Activated T-helper 2 cell treated with anti-CD3 and anti-CD28 coated beads, Interferon-gamma antibody, Interleukin-2, Interleukin-4, amounts not matched to agents 10 μg/mL and 5 μg/mL and 100 μg/mL, durations not matched to agents 14 hours and 24 hours and 36 hours (primary cell): ENCODE measurements at places on chromosomes 5 and 9. TPM values are rescaled to one million over a fixed set of nuclear protein-coding genes. Genes with fewer than 3 reads are reported as not detected.

Gene LCN10
- total RNA-seq: 1.2 and 1.7 TPM in 2 replicates

DNA sequence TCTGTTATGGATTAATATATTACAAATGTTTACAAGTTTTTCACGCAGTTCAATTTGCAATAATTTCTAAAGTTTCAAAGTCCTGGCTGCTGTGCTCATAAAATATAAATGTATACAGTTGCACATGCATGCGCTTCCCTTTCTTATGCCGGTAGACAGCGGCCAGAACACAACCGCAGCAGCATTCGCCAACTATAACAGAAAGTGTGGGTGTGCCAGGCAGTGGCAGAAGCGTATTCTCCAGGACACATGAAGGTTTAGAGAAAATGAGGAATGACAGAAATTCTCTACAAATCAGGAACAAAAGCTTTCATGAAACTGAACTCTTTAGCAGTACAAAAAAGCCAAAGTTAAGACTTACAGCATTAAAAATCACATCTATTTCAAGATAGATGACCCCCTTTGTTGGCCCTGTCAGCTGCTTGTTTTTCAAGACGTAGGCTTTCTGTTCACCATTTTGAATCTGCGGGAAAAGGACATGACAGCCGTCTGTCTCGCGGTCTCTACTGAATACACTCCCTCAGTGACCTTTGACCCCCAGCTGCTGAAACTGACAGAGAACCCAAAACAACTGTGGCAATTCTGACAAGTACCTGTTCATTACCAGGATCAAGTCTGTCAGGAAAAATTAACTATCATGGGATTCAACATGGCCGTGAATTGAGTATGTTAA lies 252.2 kb downstream of the SLF1 start:
- peaks cover 5% of the 10 kb centered on the region for H3K27me3 ChIP-seq
- DNase-seq: no peak

Gene OLFM1
- total RNA-seq: 0.28 and 0.37 TPM in 2 replicates

Gene ARHGEF39
- 11.1 and 12.3 TPM in 2 replicates for total RNA-seq

- H3K4me1 ChIP-seq: peaks cover 12% of the 10 kb centered on the region
- H3K27me3 ChIP-seq: peaks cover 6% of the 10 kb centered on the region
- DNase-seq: no peak
- H3K4me3 ChIP-seq: no peak overlapping the region
- H3K27ac ChIP-seq: no peak overlapping the region
Measured at GRCh38 chr9:109295221-109296130, 25.4 kb downstream of the EPB41L4B start.

DNA sequence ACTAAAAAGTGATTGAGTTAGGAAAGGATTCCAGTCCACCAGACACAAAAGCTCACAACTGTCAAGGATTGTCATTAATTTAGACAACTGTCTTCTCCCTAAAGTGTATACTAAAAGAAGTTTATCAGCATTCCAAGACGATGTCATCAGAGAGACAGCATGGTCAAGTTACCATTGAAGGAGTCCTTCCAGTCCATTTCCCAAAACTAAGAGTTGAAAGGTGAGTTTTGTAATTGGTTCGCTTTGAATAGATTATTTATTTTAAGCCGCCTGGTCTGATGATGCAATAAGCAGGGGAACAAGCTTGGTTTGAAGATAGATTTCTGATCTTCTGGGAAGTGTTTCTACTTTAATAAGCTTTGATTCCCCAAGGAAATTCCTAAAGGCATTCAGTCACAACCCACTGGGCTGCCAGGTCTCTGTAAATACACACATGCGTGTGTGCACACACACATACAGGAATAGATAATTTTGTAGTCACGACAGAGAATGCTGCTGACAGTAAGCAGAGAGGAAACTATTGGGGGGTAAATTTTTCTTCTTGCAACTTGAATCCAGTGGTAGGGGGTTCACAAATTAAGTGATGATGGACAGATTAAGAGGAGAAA lies 234.8 kb downstream of the PIK3R1 start:
- H3K4me1 ChIP-seq: peaks cover 2% of the 10 kb centered on the region
- DNase-seq: no peak
- no peak overlapping the region for H3K4me3 ChIP-seq
- H3K27me3 ChIP-seq: peaks cover 40% of the 10 kb centered on the region
- H3K36me3 ChIP-seq: no peaks in the 10 kb centered on the region

GRCh38 chr9:19378647-19379046 lies 1.4 kb downstream of the RPS6 start:
- DNase-seq: no peak
- H3K4me3 ChIP-seq: peak overlapping the region; percentile 96
- H3K36me3 ChIP-seq: peaks cover 74% of the 10 kb centered on the region
- H3K27ac ChIP-seq: peak overlapping the region; percentile 98

- H3K27ac ChIP-seq: no peak overlapping the region
- DNase-seq: no peak
- no peaks in the 10 kb centered on the region for H3K36me3 ChIP-seq
- H3K4me3 ChIP-seq: no peak overlapping the region
- H3K27me3 ChIP-seq: peaks cover 22% of the 10 kb centered on the region
- peaks cover 48% of the 10 kb centered on the region for H3K4me1 ChIP-seq
Measured at GRCh38 chr9:22211588-22212360, 202.7 kb upstream of the CDKN2B start.

Gene IL3
- total RNA-seq: 140 and 142 TPM in 2 replicates

Gene AGXT2
- total RNA-seq: not detected in 2 replicates

DNA sequence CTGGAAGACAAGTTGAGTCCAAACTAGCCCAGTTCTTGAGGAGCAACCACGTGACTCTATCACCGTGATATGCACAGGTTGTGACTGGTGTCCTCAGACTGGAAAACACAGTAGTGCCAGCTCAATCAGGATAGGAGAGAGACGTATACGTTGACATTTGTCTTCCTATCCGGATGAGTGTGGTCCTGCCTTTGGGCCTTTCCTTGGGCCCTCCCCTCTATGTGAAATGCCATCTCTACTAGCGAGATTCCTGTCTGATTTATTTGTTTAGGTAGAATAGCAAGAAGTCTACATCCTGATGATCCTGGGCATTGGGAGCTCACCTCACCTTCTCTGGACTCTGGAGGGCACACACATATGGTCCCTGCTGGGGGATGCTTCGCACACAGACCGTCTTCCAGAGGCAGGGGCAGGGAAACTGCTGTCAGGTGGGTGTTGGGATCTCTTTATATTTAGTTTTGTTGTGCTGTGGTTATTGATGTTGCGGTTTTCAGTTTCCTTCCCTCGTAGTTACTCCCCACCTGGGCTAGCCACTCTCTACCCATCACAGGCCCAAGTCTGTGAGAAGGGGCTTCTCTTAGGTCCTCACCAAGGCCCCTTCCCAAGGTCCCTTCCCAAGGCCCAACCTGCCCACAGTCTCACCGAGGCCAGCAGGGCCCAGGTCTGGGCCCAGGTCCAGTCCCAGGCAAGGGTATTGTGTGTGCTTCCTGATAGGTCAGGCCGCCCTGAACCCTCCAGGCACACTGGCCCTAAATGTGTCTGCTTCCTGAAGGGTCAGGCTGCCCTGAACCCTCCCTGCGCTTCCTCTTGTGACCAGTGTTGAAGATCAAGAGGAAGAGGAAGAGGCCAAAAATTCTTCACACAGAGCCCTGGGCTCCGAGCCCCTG lies 19.0 kb upstream of the SPINK4 start:
- DNase-seq: no peak
- H3K27me3 ChIP-seq: peaks cover 7% of the 10 kb centered on the region
- peaks cover 21% of the 10 kb centered on the region for H3K4me1 ChIP-seq
- no peak overlapping the region for H3K27ac ChIP-seq

DNA sequence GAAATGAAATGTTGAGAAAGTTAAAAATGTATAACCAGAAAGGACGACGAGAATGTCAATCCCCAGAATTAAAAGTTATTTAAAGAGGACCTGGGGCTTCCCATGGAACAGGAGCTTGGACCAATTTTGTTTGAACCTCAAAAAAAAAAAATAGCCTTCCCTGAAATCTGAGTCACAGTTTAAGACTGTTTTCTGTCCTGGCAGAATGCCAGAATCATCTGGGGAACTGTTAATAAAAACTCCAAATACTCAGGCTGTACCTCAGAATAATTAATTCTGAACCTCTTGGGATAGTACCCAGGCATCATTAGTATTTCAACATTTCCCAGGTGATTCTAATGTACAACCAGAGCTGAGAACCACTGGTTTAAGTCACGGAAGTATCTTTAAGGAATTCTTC lies 102.2 kb upstream of the SLCO6A1 start:
- H3K27ac ChIP-seq: no peak overlapping the region
- peaks cover 17% of the 10 kb centered on the region for H3K27me3 ChIP-seq
- H3K36me3 ChIP-seq: no peaks in the 10 kb centered on the region
- peaks cover 7% of the 10 kb centered on the region for H3K4me1 ChIP-seq

Gene AFAP1L1
- not detected in 2 replicates for total RNA-seq

DNA sequence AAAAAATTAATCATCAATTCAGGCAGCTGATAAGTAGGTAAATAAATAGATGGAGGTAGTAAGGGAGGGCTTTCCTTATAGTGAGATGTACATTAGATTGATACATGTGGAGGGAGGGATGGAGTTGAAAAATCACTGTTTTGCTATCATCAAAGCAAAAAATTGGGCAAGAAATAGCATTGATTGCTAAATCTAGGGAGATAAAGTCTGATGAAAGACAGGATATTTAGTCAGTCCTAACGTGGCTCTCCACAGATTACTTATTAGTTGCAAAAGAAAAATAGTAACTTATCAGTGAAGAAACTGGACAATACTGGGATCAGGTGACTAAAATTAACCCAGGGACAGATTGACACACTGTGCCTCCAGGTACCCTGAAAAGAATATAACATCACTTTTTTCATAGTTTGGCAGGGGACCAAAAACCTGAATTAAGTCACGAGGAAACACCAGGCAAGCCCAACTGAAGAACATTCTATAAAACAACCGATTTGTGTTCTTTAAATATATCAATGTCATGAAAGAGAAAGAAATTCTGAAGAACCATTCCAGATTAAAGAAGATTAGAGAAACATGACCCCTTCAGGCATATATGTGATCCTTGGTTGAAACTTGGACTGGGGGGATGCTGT lies 27.1 kb upstream of the GOLPH3 start:
- no peaks in the 10 kb centered on the region for H3K27me3 ChIP-seq
- H3K27ac ChIP-seq: no peak overlapping the region
- no peak overlapping the region for H3K4me3 ChIP-seq

GRCh38 chr9:33820231-33820745 lies 3.3 kb downstream of the UBE2R2 start:
- no peak overlapping the region for H3K27ac ChIP-seq
- H3K4me1 ChIP-seq: peaks cover 27% of the 10 kb centered on the region
- no peaks in the 10 kb centered on the region for H3K27me3 ChIP-seq

DNA sequence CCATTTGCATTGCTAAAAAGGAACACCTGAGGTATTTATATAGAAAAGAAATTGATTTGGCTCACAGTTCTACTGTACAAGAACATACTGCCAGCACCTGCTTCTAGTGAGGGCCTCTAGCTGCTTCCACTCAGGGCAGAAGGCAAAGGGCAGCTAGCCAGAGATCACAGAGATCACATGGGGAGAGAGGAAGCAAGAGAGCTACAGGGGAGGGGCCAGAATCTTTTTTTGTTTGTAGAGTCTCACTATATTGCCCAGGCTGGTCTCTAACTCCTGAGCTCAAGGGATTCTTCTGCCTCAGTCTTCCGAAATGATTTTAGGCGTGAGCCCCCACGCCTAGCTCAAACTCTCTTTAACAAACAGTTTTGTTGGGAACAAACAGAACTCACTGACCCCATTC lies 6.1 kb downstream of the SLCO4C1 start:
- H3K36me3 ChIP-seq: no peaks in the 10 kb centered on the region
- peaks cover 12% of the 10 kb centered on the region for H3K4me1 ChIP-seq
- no peak overlapping the region for H3K27ac ChIP-seq
- DNase-seq: no peak
- H3K4me3 ChIP-seq: no peak overlapping the region

Gene TTC16
- 0.18 TPM in 1 of 2 replicates, not detected in the other for total RNA-seq

DNA sequence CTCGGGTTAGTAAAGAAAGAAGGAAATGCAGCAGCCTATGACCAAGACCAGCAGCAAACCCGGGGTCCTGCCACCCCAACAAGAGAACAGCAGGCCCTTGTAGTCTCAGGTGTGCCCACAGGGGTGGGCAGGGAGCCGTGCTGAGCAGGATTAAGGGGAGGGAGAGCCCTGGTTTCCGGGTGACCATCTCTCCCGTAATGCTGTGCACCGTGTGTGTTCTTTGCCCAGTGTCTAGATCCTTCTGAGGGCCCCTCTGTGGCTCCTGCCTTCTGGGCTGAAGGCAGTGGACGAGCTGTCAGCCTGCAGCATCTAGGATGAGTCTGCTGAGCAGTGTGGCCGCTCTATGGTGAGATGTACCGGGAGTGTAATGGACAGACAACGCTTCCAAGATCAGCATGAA lies 12.7 kb upstream of the PLEKHG4B start:
- no peak for DNase-seq
- no peak overlapping the region for H3K4me3 ChIP-seq
- no peaks in the 10 kb centered on the region for H3K27me3 ChIP-seq
- no peak overlapping the region for H3K27ac ChIP-seq

Gene INSL6
- not detected in 2 replicates for total RNA-seq

DNA sequence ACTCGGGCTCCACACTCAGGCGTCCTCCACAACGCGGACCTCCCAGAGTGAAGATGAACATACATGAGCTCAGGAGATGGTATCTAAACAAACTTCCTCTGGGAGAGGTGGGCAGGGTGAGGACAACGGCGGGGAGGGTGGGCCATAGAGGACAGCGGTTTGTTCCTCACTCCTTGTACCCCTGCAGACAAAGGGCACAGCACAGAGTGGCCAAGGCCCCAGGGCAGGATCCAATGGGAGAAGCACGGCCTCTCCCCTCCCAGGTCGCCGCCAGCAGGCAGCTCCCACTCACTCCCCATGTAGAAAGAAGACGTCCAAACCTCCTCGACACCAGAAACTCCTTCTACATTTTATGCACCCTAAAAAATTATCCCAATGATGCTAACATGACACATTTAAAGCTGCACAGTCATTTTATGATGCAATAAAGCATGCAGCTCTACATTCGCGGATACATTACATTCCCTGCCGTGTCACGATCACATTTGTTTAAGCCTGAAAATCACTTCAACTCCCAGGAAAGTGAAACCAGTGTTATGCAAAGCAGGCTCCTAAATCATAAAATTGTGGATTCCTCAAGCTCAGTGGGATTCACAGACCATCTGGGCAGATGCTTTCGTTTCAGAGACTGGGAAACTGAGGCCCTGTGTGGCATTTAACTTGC lies 87.5 kb upstream of the SARDH start:
- H3K36me3 ChIP-seq: no peaks in the 10 kb centered on the region
- no peak overlapping the region for H3K27ac ChIP-seq
- H3K4me3 ChIP-seq: no peak overlapping the region
- H3K27me3 ChIP-seq: no peaks in the 10 kb centered on the region

Gene PCDHGA10
- 0.21 and 0.34 TPM in 2 replicates for total RNA-seq

GRCh38 chr5:111752426-111752965 lies 4.5 kb downstream of the NREP start:
- no peak overlapping the region for H3K4me3 ChIP-seq
- H3K36me3 ChIP-seq: peaks cover 42% of the 10 kb centered on the region
- no peak overlapping the region for H3K27ac ChIP-seq
- no peak for DNase-seq
- H3K4me1 ChIP-seq: peaks cover 46% of the 10 kb centered on the region

- peaks cover 30% of the 10 kb centered on the region for H3K4me1 ChIP-seq
- DNase-seq: no peak
- H3K27ac ChIP-seq: peak overlapping the region; percentile 18
Measured at GRCh38 chr5:154447089-154447725, 1.4 kb downstream of the SAP30L start.

GRCh38 chr5:143401227-143402016 lies 2.1 kb downstream of the NR3C1 start:
- peak overlapping the region; percentile 81 for H3K4me3 ChIP-seq
- no peak for DNase-seq
- peaks cover 47% of the 10 kb centered on the region for H3K4me1 ChIP-seq
- H3K36me3 ChIP-seq: peaks cover 56% of the 10 kb centered on the region

Gene NEUROG1
- total RNA-seq: not detected in 2 replicates
